RPMI8226 (cell line): ENCODE measurements at places on chromosomes 2 and 18.

DNA sequence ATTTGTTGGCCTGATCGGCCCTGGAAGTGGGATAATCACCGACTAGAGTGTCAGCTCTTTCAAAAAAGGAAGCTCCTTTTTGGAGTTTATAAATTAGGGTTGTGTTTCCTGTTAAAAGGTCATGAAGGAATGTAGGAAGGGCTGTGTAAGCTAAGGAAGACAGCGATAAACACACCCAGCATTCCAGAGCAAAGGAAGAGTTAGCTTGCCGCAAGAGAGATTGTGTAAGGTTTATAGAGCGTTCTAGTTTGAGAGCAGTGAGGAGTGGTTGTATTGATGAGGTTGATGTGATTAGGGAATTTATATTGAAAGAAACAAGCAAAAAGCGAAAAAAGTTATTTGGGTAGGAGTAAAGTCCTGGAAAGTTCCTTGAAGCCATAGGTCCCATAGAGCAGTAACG is 3.5 kb upstream of the ILKAP start:
- no peak for DNase-seq

- DNase-seq, result peak; percentile 48
Measured at GRCh38 chr18:31268985-31269406, 49.0 kb upstream of the DSG1 start.

DNA sequence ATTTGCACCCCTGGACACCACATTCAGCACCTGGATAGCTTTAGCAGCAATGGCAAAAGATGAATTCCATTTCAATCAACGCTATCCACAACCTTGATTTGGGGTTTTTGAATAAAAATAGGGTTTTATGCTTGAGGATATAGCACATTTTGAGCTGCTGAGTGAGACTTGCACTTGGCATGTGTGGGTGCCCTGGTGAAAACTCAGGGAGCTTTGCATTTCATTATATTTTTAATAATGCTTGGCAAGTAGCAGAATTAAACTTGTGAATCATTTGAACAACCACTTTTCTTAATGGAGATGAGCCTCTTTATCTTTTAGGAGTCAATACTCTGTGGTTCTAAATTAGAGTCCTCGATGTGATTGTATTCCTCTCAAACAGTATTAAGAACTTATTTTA is 252.4 kb downstream of the PLCL1 start:
- DNase-seq, result no peak

GRCh38 chr2:32009516-32010256 is 1.1 kb downstream of the MEMO1 start:
- DNase-seq, result peak; percentile 46

- DNase-seq, result no peak
Measured at GRCh38 chr2:64686283-64686956, 32.7 kb upstream of the SERTAD2 start.

- peak; percentile 21 for DNase-seq
Measured at GRCh38 chr2:197261808-197262226, 48.8 kb downstream of the ANKRD44 start.

DNA sequence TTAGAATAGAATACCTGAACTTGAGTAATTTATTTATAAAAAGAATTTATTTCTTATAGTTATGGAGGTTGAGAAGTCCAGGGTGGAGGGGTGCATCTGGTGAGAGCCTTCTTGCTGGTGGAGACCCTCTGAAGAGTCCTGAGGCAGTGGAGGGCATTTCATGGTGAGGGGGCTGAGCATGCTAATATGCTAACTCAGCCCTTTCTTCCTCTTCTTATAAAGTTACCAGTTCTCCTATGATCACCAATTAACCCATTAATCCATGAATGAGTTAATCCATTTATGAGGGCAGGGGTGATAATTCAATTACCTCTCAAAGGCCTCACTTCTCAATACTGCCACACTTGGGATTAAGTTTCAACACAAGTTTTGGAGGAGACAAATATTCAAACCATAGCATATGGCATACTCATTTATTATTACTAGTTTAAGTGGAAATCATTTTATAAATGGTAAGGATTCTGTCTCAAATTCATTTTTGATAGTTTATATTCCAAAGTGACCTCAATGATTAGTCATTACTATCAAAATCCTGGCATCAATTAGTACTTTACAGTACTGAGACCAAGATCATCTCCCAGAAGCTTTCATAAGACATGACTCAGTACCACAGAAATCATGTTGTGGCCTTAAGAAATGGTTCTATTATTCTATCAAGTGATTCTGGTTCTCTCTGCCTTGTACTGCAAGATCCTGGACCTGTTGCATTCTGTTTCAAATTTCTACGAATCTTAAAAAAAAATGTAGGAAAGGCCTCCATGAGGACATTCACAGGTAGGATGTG is 5.5 kb downstream of the ZNF396 start:
- no peak for DNase-seq

DNA sequence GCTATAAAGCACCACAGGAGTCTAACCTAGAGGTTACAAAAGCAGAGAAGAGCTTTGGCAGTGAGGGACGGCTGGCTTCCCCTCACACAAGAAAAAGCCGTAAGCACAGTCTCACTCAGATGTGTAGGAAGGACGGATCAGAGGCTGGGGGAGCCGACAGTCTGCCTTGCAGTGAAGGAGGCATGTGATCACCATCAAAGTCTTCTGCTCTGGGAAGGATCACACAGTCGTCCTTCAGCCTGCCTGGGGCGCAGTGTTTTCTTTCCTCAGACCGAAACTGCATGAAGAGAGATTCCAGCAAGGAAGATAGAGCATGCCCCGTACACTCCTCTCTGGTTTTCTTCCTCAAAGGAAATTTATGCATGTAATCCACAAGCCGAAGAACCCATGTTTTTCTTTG is 24.1 kb downstream of the GATA6 start:
- no peak for DNase-seq

DNA sequence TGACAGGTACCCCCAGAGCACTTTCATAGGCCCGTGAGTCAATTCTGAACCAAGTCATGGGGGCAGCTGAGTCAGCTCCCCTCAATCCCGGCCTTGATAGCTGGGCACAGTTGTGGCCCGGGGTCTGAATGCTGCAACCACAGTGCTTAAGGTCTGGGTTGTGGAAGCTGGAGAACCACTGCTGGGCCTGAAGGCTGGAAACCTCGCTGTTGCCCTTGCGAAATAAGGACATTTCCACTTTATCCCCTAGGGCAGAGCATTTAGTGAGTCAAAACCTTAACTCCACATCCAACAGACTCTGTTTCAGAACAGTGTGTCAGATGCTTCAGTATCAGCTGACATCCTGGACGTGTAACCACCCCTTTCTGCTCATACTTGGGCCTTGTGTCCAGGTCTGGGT is 58.6 kb downstream of the SP110 start:
- no peak for DNase-seq

DNA sequence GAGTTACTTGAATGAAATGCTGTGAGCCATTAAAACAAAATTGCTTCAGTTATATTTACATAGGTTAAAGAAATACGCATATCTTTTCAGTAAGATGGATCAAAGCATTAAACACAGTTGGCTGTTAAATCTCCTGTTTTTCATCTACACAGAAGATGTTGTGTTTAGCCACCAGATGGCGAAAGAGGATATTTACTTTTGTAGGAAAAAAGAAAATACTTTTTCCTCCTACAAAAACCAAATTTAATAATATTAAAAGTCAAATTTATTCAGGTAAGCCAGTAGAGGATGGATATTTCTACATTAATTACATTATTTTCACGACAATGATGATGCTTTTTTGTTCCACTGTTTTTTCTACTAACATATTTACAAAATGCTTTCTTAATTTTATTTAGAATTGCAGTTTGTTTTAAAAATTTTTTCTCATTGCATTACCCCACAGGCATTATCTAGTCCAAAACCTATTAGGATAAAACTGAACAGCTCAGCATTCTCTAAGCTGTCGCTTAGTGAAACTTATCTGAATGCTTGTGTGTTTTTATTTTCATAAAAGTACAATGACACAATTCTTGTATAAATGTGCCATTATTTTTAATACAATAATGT is 173.7 kb downstream of the ASXL3 start:
- peak; percentile 62 for DNase-seq

DNA sequence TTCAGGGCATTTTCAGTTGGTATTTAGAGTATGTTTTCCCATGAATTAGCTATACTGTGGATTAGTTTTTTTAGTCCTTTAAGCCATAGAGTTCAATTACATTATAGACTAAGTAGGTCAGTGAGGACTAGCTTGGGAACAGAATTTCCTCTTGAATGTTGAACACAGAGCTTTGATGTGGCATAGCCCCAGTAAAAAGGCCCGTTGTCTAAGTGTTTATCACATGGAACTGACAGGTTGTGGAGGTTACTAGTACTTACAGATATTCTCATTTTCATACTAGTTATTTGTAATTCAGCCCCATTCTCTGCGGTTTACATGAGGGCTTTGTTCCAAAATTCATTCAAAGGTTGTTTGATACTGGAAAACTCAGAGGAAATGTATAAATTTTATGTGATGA is 6.2 kb downstream of the INSIG2 start:
- DNase-seq, result no peak

GRCh38 chr2:2860589-2861300 is 516.9 kb downstream of the EIPR1 start:
- DNase-seq, result no peak

DNA sequence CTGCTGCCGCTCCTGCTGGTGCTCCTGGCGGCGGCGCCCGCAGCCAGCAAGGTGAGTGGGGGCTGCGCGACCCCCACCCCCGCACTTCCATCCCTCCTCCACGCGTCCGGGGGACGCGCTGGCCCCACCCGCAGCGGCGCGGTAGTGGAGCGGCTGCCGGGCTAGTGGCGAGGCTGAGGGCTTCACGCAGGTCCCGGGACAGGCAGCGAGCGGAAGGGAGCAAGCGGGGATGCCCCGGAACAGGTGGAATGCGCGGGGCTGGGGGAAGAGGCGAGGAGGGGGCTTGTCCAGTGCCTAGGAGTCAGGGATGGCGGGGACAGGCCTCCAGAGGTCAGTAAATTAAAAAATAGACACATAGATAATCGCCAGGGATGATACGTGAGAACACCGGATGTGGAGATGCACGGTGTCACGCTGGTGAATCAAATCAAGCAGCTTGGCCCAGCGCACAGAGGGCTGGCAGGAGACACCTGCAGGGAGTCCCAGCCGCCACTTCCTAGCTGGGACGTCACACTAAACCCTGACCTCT is 403 bp downstream of the COL4A3 start:
- DNase-seq, result peak; percentile 79

- no peak for DNase-seq
Measured at GRCh38 chr2:179139506-179139905, 89.6 kb upstream of the CCDC141 start.

DNA sequence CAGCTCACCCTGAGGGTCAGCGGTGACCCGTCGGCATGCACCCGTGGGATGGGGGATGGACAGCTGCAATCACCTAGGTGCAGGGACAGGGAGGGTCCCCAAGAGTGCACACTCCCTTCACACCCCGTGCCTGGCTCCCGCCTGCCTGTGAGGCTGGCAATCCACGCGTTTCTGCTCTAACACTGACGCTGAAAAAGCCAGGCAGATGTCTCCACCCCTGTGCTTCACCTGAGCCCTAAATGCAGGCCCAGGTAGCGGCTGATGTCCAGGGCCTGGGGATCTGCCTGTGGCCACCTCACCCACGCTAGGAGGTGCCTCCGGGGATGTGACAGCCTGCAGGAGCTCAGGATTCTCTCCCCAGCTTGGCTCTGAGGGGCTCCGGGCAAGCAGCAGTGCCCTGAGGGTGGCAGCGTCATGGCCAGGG is 212.0 kb upstream of the SALL3 start:
- no peak for DNase-seq

- no peak for DNase-seq
Measured at GRCh38 chr2:131026919-131027318, 66.3 kb downstream of the FAM168B start.

DNA sequence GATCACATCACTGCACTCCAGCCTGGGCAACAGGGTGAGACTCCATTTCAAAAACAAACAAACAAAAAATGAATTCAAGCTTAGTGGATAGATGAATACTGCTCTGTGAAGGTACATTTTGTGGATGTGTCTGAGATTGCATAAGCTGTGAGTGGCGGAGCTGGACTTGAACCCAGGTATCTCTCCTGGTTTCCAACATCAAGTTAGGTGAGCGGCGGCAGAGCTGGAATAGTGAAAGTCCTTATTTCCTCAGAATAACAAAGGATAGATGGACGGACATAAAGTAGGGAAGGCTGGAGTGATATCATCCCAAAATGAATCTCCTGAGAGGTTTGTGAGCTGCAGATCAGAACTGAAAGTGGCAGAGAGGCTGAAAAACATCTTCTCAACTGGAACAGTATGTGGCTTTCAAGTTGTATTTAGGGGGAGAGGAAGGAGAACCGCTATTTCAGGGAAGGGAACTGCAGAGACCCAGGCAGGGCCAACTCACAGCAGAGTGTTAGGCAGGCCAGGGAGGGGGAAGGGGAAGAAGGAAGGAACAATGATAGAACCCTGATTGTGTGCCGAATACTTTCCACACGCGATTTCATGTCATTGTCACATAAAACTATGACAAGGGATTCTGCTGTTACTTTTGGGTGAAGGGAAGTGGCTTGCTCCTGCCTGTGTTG is 106.2 kb downstream of the LPIN1 start:
- no peak for DNase-seq

GRCh38 chr18:21342372-21342771 is 100.3 kb downstream of the GREB1L start:
- no peak for DNase-seq

DNA sequence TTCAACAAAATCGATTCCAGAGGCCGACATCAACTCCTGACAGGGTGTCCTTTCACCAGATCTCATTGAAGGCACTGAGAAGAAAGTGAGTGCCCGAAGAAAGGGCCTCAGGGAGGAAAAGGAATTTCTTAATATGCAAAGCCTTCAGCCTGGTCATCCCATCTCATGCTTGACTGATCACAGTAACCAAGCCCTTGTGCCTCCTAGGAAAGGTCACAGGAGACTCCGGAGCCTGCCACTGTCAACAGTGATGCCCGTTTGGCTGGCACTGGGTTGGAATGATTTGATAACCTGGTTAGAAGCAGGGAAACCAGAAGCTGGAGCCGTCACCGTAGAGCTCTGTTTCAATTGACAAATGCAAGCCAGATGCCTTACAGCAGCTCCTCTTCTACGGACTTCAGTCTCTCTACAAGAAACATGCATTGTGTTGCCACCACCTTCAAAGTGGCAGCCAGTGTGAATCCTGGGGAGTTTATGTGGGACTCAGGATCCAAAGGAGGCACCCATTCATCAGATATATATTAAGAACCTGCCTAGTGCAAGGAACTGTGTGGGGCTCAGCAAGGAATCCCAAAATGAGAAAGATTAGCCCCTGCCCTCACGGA is 24.6 kb downstream of the COX7A2L start:
- DNase-seq, result no peak

- no peak for DNase-seq
Measured at GRCh38 chr2:5713101-5713500, 20.9 kb downstream of the SOX11 start.

DNA sequence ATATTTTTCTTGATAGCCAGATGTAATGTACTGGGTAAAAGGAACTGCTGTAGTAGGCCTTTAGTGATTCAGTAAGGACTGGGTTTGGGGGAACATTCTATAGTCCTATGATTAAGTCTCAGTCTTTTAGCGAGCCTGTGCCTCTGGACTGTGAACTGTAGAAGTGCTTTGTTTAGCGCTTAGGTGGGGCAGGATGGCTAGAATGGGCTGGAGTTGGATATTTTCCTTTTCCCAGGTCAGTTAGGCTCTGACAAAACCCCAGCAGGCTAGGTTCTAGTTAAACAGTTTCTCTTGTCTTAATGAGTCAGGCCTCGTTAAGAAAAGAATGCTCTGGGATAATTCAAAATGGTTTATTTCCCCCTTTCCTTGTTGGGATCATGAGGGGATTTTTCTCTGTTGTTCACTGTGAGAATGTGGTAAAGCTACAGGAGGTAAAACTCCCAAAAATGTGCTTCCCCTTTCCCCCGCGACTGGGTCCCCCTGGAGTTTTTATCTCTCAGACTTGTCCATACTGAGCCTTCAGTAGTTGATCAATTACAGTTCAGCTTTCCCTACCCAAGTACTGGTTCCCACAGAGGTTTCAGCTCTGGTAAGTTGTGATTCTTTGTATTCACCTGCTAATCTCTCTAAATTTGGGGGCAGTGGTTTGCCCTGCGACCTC is 31.5 kb downstream of the EHBP1 start:
- no peak for DNase-seq
